ENCODE measurements at places on chromosomes 11 and 22.

GRCh38 chr22:47154621-47155081, 392.2 kb downstream of the TBC1D22A start:
- DNase-seq: peak; percentile 58

DNA sequence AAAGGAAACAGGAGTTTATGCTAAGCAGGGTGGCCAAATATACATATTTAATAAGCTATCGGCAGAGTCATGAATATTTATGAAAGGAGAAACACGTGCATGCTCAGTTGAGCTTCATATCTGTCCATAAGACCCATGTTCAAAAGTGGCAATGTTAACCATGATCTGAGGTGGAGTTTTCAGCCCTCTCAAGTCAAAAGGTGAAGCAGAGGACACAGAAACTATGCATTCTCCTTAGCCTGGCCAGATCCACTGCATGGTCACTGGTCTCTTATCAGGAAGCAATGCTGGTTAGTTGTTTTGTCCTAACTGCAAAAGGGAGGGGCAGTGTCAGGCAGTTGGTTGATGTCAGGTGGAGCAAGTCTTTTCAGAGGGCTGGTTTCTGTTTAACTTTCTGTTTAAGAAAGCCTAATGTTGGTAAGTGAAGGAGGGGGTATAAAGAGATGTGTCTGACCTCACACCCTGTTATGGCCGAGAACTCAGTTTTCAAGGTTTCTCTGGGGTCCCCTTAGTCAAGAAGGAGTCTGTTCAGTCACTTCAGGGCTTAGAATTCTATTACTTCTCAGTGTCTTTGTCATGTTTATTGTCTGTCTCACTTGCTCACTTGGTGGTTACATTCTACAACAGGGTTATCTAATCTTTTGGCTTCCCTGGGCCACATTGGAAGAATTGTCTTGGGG, 5.5 kb upstream of the SELENOH start:
- no peak for DNase-seq

DNA sequence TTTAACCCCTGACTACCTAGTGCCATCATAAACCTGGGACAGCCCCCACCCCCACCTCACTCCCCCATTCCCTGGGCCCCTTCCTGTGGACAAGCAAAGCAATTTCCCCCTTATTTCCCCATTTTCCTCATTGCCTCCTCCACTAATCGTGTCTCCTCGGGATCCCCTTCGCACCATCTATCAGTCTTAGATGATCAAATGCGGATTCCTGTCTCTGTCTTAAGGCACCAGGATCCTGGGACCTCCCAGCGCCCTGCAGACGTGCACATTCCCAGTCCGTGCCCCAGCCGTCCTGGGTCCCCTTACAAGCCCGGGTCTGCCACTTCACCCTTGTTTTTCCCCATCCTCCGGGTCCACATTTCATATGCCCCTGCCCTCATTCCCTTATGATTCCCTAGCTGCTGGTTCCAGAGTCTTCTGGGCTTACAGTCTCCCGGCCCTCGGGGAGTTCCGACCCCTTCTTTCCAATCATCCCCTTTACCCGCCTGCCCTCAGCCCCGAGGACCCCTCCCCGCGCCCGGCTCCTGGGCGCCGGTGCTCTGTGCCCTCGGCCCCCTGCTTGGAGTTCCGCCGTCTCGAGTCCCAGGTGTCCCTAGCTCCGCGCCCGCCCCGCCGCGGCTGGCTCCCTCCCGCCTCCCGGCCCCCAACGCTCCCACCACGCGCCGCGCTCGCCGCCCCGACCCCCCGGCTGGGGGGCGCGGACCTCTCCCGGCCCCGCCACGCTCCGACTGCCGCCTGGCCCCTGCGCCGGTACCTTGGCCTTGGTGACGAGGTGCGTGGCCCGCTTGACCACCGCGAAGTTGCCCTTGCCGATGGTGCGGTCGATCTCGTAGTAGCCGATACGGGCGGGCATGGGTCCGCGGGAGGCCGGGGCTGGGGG, 599 bp downstream of the SIK3 start:
- no peak for DNase-seq

DNA sequence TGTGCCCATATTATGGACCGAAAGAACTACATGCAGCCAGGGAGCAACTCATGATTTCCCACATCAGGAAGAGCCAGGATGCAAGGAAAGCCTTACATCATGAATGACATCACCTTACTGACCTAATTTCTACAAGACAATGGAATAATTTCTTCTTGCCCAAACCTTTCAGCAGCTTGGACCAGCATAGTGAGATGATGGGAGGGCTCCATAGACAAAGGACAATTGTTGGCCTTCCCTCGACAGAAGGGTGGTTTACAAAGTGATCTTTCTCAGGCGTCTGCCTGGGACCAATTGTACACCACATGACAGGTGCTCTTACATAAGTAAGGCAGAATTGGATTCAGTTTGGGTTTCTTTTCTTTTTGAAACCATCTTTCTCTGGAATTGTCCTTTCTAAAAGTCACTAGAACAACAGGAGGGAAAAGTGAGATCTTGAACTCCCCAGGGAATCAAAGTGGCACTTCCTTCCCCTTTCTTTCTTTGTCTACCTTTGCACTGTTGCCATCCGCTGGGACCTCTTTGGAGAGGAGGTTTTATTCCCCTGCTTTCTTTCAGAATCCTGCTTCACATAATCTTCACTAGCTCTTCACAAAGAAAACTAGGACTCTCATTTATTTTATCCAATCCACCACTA, 51.7 kb upstream of the PAK1 start:
- no peak for DNase-seq

DNA sequence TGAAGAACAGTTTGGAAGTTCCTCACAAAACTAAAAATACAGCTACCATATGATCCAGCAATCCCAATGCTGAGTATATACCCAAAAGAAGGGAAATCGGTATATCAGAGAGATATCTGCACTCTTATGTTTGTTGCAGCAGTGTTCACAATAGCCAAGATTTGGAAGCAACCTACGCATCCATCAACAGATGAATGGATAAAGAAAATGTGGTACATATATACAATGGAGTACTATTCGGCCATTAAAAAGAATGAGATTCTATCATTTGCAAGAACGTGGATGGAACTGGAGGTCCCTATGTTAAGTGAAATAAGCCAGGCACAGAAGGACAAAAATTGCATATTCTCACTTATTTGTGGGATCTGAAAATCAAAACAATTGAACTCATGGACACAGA, 46.5 kb downstream of the XRRA1 start:
- no peak for DNase-seq

DNA sequence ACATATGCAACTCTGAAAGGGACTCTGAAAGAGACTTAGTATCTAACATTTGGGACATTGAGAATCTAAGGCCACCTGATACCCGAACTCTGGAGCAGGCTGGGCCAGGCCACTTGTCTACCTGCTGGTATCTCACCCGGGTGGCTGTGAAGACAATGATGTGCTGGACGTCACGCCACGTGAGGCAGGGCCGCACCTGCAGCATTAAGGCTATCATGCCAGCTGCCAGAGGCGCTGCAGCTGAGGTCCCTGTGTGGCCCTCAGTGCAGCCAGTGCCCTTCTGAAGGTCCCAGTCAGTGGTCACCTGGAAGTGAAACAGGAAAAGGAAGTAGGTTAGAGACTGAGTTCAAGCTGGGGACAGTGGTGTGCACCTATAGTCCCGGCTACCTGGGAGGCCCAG, 12.4 kb downstream of the PCSK7 start:
- no peak for DNase-seq

- no peak for DNase-seq
Measured at GRCh38 chr11:73553266-73553665, 44.6 kb downstream of the FAM168A start.

GRCh38 chr11:65654375-65655349, 8.1 kb downstream of the RELA start:
- DNase-seq: no peak

DNA sequence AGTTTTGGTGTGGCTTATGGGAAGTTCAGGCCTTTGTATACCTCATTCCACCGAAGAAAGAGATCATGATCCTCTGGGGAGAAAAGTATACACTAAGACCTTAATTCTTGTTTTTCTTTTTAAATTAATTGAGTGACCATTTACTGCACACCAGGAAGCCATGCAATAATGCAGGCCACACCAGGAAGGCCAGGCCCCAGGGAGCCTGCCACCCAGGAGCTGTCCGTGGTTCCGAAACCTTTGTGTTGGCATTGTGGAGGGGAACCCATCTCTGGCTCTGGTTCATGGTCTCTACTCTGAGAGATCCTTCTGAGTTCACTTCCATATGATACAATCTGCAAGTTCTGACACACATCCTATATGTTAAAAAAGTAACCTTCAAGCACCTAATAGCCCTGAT, 291.8 kb downstream of the MIAT start:
- no peak for DNase-seq

GRCh38 chr11:2816941-2817421, 68.6 kb downstream of the CDKN1C start:
- DNase-seq: no peak

DNA sequence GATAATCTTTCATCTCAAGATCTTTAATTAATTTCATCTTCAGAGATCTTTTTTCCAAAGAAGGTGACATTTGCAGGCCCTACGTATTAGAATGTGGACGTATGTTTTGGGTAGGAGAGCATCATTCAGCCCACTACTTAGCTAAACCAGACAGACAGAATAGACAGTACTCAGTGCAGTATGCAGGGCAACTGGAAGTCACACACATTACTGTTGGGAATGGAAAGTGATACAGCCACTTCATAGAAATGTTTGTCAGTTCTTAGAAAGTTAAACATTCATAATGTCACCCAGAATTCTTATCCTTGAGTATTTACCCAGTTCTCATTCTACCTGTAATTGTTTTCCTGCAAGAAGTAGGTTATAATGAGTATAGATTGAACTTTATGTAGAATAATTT, 102.9 kb downstream of the PPP6R3 start:
- DNase-seq: no peak

GRCh38 chr11:69534166-69534530, 52.7 kb downstream of the LINC01488 start:
- no peak for DNase-seq

DNA sequence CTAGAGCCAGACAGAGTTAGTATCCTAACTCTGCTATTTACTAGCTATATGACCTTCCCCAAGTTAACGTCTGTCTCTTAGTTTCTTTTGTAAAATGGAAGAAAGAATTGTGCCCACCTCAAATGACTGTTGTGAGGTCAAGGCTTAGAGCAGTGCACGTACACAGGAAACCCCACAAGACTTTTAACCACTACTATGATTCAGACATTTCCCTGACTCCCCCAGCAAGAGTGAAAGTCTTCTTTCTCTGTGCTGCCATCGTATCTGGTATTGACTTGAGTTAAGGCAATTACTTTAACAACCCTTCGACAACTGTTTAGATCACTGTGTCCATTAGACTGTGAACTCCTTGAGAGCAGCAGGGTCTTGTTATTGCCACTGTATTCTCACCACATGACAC, 2.6 kb upstream of the OR52W1 start:
- no peak for DNase-seq

DNA sequence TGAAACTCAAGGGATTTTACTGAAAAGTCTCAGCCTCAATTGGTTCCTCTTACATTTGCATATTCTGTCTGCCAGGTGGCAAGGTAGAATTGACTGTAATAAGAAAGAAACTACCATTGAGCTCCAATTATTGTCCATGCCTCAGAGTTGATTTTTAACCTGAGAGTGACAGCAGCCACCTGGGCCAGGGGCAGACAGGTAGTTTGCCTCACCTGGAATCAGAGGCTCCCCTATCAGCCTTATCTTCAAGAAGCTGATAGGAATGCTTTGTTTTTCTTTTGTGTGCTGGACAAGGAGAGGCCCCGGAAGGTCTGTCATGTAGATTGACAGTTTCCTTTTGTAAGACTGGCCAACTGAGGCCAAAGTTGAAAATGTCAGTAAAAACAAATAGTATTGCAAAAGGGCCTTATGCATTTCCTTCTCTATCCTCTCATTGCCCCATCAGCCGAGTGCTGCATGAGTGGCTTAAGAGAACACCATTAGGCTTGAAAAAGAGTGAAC, 34.1 kb downstream of the CD44 start:
- no peak for DNase-seq

DNA sequence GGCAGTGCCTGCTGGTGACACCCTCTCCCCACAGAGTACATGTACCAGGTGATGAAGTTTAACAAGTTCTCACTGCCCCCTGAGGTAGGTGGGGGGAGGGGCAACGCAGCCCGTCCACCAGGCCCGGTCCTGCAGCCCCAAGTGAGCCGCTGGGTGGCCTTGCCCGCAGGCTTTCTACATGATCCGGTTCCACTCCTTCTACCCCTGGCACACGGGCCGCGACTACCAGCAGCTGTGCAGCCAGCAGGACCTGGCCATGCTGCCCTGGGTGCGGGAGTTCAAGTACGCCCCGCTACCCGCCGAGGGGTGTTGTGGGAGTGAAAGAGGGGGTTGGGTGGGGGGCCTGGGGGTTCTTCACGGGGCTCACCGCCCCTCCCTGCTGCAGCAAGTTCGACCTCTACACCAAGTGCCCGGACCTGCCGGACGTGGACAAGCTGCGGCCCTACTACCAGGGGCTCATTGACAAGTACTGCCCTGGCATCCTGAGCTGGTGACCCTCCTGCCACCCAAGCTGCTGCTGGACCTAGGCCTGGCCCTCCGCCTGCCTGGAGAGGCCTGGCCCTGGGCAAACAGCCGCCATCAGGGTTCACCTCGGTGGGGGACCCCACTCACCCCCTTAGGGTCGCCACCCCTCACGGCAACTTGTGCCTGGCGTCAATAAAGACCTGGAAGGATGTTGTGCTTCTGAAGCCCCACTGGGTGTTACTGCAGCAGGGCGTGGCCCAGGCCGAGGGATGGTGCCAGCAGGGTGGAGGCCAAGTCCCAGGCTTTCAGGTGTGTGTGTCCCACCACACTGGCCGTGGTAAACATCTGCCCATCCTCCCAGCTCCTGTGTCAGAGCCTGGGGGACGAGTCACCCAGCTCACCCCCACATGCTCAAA, 2.9 kb downstream of the MIOX start:
- no peak for DNase-seq

GRCh38 chr11:125512106-125512505, 16.0 kb upstream of the FEZ1 start:
- no peak for DNase-seq

DNA sequence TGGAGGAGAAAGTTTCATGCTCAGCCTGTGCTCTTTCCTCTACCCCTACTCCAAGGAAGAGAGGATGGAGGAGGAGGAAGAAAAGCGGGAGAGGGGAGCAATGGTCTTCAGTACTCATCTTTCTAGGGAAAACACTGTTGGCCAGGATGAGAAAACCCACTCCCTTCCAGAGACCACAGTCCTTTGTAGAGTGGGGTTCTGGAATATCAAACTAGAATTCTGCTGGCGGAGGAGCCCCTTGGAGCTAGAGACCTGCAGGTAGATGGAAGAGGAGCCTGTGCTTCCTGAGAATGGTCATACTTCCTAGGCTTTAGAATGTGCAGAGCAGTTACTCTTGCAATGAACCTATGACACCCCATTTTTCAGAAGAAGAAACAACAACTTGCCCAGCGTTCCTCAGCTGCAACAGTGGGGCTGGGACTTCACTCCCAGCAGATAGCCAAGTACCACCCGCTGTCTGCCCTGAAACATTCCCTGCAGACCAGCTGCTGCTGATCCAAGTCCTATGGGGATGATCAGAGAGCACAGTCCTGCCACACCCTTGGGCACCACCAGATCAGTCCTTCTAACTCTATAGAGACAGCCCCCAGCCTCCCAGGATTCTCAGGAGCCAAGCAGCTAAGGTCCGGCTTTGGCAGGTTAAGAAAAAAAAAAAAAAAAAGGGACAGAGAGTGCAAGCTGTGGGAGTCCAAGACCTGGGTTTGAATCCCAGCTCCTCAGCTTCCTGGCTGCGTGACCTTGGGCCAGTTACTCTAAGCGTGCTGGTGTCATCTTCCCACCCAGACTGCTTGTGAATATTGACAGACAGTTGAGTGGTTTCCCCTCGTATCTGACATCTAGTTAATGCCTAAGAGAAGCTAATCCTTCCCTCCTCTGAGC, 664 bp downstream of the PTGDR2 start:
- no peak for DNase-seq
